ENCODE measurements at places on chromosomes 3 and 15.

DNA sequence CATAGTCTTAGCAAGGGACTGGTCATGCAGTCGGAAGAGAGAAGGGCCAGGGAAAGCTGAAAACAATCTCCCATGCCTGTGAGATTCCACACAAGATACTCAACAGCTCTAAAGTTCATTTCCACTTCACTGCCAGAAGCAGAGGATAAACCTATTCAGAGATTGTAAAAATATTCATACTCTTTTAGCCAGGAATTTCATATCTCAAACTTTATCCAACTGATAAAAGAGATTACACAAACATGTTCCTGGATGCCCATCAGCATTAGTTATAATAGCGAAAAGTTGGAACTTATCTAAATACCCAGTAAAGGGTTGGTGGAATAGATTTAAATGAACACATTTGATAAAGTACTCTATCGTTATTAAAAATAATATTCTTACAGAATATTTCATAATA is 75.2 kb upstream of the ARHGEF3 start:
- DNase-seq, result no peak

DNA sequence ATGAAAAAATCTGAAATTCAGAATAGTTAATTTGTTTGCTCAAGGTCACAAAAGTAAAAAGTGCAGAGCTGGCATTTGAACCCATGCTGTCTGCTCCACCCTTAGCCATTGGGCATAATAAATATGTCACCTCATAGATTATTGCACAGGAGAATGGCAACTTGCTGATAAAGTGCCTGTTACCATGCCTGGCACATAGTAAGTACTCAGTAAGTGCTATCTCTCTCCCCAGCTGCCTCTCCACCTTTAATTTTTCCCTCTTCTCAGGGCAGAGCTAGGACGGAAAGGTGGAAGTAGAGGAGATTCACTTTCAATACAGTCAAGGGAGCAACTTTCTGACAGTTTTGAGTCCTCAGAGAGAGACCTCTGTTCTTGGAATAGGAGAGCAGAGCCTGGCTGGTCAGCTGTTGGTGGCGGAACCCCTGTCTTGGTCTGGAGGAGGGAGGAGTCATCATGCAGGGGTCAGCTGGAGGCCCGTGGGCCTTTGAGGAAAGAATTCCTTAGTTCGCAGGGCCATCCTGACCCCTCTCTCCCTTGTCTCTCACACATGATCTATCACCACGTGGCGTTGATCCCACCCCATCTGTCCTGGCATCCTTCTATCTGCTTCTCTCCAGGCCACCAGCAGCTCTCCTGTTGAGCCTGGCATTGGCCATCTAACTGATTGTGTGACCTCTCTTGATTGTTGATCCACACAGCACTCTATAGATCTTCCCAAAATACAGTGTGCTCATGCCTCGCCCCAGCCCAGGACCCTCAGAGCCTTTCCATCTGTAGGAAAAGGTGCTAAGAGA is 149.3 kb downstream of the RPLP1 start:
- DNase-seq, result no peak

DNA sequence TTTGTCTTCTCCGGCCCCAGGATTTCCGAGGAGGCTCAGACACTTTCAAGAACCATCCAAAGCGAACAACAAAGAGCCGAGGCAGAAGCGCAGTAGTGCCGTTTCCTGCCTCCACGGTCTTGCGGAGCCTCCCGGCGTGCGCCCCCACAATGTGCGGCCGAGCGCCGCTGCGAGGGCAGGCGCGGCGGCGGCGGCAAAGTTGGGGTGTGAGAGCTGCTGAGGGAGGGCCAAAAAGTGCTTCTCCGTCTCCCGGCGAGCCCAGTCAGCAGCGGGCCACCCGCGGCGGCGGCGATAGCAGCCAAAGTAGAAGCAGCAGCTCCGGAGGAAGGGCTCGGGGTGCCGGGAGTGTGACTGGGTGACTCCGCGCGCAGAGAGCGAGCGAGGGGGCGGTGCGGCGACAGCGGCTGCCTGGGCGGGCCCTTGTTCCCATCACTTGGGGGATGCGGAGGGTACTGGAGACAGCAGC is 749.1 kb downstream of the ROBO1 start:
- DNase-seq, result no peak

GRCh38 chr15:29935296-29936004 is 113.2 kb upstream of the TJP1 start:
- no peak for DNase-seq

DNA sequence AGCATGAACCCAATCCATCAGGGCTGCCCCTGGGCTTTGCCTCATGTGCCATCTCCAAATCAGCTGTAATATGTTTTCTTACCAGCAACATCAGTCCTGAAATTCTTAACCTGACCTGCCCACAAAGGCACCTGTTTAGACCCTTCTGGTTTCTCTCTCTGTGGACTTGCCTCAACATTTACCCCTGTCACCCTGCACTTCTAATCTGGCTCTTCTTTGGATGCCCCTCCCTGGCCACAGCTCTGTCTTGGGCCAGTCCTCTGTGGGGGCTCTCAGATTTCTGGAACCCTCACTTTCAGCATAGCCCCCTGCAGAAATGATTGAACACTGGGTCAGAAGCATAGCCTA is 168.7 kb upstream of the STAC start:
- DNase-seq, result no peak

GRCh38 chr3:122705379-122705778 is 24.7 kb downstream of the PARP14 start:
- DNase-seq, result no peak

- DNase-seq, result no peak
These were observed 927.7 kb downstream of the ROBO2 start for GRCh38 chr3:77967621-77968020.

GRCh38 chr3:197420115-197420514 is 121.7 kb upstream of the DLG1 start:
- DNase-seq, result no peak

DNA sequence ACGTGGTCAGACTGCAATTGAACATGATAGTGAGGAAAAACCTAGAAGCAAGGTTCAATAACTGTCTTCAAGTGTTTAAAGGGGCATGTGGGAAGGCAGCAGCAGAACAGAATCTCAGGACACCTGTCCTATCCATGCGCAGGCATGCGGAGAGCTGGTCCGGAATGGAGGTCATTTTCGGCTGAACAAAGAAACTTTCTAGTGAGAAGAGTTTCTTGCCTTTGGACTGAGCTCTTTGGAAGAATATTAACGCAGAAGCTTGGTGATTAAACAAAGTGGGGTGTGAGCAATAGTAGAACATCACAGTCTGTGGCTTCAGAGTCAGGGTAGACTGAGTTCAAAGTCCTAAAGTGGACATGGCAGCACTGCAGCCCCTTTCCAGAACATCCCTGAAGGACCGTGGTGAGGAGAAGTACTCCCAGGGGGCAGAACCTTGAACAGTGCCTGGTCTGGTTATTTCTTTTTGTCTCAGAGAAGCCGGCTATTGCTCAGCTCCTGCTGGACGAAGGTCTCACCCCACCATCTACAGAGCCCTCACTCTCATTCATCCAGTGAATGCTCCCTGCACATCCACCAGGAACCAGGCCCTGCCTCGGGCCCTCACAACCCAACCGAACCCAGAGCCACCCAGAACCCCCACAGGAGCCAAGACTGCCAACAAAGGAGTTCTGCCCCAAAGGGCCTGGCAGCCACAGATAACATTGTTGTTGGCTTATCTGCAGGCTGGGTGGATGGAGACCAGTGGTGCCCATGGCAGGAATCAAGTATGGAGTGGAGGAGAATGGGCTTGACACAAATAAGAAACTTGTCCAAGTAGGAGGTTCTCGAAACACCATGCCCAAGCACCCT is 2.8 kb upstream of the SSUH2 start:
- no peak for DNase-seq
